ENCODE measurements at places on chromosomes 7 and 10.

GRCh38 chr10:98138031-98138430, 3.6 kb downstream of the R3HCC1L start:
- no peak for DNase-seq

- DNase-seq: no peak
These were observed 74.6 kb upstream of the STRIP2 start for GRCh38 chr7:129359638-129360037.

DNA sequence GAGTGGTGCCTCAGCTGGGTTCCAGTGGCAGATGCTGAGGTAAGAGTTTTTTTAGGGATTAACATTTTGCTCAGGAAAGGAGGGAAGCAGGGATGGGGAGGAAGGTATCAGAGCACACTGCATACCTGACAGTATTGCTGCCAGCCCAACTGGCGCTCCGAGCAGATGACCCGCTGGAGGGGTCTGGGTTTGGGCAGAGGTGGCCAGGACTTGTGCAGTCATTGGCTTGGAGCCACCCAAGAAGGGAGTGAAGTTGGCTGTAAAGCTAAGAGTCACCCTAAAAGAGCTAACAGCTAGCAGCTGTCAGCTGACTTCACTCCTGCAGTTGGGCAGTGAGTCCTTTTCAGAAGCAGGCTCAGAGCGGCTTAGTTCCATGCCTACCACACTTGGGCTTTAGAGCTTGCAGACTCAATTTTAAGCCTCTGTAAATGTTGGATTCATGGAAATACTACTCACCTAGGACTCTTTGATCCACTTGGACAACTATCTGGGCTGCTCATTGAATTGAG, 5.8 kb upstream of the ARHGAP22 start:
- DNase-seq: no peak

- DNase-seq: no peak
These were observed 497 bp upstream of the RAB11FIP2 start for GRCh38 chr10:118047157-118047719.

- DNase-seq: no peak
These were observed 384.2 kb upstream of the FOXK1 start for GRCh38 chr7:4297918-4298219.

GRCh38 chr7:135772639-135773222, 24.1 kb upstream of the FAM180A start:
- DNase-seq: no peak

- DNase-seq: no peak
These were observed 82.7 kb upstream of the KMT2E start for GRCh38 chr7:104931181-104931781.

GRCh38 chr7:135510592-135511183, 786 bp upstream of the CNOT4 start:
- DNase-seq: no peak

DNA sequence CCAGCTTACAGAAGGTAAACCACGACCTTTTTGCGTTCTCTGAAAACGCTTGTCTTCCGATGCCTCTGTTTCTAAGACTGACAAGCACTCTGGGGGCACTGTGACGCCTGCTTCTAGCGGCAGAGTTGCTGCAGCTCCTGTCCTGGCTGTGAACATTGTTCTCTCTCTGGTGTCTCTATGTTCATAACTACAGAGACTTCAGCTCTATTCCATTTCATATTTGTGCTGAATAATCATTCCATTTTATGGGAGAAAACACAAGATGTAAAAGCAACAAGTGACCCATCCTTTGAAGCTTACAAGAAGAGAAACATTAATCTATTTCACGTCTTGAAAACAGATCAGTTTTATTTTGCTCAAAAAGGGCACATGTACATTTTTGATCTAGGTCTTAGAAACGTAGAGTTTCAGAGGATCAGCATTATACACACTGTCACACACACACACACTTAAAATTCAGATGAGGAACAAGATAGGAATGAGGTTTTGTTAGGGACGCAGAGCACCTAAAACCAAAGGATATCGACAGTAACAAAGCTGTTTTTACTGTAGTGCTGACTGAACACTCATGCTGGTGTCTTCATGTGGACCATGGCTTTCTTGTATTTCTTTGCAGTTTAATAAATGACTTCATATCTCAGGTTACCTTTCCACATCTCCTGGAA, 3.0 kb downstream of the IKZF1 start:
- DNase-seq: peak; percentile 48

GRCh38 chr7:91427051-91427450, 162.8 kb downstream of the FZD1 start:
- DNase-seq: no peak

DNA sequence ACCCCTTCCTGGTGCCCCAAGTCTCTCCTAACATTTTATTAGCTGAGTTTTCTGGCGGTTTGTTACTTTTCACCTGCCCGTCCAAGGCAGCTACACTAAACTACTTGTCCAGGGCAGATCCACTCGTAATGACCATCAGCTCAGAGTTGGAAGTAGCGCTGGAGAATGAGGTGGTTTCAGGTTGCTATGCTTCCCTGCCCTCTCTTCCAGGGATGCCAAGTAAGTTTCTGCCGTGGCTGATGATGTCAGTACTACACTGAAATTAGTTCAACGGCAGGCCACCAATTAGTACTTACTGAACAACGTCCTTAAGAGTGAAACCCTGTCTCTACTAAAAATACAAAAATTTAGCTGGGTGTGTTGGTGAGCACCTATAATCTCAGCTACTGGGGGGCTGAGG, 55.2 kb downstream of the DIP2C start:
- no peak for DNase-seq

DNA sequence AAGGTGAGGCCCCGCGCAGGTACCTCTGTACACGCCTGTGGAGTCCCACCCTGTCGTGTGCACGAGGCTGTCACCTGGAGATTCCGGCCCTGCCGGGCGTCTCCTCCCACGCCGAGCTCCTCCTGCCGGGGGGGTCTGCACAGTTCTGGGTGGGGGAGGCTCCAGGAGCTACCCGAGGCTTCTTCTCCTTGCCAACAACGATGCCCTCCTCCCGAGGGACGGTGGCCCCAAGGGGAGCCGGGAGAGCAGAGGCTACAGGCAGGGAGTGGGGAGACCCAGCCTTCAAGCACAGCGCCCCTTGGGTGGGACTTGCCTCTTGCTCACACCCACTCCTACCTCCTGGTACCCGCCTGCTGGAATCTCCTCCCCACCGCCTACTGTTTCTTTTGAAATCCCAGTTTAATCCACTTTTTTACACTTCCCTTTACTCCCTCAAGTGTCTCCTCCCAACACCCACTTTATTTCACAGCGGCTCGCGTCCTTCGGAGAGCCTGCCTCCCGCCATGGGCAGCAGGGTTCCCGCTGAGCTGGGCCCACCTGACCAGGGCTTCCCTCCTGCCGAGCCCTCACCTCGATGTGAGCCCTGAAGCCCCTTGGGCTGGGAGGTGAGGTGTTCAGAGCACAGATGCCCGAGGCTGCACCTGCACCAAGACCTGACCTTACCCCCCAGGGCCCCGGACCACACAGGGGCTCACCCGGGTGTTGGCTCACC, 338.1 kb downstream of the DNAJB6 start:
- DNase-seq: no peak

- no peak for DNase-seq
These were observed 139.5 kb downstream of the SEMA3E start for GRCh38 chr7:83509255-83510021.

- DNase-seq: no peak
These were observed 361.0 kb upstream of the CDC14C start for GRCh38 chr7:48563334-48563733.

GRCh38 chr7:40899151-40899550, 764.3 kb downstream of the SUGCT start:
- DNase-seq: no peak

DNA sequence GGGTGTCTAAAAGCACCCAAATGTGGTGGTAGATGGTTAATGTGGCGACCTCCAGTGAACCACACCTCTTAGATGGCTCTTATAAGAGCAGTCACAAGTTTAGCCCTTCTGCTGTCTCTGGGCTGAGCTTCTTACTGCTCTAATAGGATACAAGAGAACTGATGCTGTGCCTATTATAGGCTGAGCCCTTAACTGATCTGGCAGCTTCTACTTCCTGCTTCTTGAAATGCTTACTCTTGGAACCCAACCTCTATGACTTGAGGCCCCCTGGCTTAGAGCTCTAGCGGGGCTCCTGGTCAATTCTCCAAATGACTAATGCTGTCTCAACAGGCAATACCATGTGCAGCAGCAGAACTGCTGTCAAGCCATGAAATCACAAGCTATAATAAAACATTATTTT, 35.0 kb upstream of the LSM8 start:
- DNase-seq: no peak

GRCh38 chr7:5177060-5177459, 13.0 kb upstream of the WIPI2 start:
- DNase-seq: no peak

DNA sequence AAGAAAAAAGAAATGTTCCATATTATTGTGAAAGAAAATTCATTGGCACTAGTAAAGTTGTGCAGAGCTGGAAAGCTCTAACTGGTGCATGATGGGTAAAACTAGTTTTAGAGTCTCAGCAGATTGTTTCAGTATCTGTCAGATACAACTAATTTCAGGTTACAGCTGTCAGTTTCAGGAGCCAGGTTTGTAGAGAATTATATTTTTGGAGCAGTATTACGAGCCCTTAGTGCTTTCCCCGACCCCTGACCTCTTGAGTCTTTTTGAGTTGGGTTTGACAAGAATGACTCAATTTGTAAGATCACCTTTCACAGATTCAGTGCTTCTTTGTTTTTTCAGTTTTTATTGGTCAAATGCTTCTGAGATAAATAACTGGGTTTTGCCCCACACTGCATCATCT, 366.4 kb upstream of the PLXDC2 start:
- no peak for DNase-seq

- DNase-seq: no peak
These were observed 2.5 kb downstream of the DYNC2I1 start for GRCh38 chr7:158858592-158859503.

GRCh38 chr10:95447685-95448084, 113.5 kb downstream of the SORBS1 start:
- peak; percentile 78 for DNase-seq

DNA sequence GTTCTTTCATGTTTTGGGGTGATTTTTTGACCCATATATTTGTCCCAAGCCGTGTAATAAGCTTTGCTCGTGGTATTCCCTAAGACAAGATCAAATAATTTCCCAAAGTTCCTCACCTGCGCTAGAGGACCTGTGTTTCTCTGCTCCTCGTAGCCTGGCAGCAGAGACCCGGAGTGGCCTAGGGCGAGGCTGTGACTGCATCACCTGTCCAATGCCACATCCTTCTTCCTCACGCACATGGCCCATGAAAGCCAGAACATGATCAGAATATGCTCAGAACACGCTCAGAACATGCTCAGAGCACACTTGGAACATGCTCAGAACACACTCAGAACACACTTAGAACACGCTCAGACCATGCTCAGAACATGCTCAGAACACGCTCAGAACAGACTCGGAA, 23.8 kb downstream of the EN2 start:
- no peak for DNase-seq

DNA sequence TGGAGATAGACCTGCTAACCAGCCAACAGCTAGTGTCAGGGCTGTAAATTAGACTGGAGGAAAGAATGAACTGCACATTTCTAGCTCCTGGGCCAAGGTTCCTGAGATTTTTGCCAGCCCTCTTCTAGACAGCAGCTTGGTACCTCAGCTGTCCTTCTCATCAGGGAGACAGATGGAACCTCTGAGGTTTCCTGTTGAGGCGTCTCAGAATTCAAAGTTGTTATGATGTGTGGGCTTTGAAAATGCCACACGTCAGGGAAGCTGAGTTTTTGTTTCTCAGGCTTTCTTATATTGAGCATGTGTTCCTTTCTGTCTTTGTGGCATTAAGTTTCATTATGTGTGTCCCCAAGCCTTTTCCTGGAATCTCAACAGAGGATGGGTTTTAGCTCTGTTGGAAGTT, 736.6 kb downstream of the AUTS2 start:
- no peak for DNase-seq

DNA sequence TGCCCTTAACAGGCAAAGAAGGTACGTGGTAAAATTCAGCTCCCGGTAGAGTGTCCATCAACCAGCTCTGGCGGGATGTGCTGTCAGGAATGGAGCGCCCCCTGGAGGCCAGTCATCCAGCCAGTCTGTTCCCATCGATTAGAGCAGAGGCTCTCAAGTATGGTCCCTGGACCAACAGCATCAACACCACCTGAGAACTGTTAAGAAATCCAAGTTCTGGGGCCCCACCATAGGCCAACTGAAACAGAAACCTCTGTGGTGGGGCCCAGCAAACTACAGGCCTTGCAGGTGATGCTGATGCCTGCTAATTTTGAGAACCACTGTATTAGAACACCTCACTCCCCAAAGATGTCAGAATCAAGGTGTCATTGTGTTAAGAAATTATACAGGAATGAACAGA, 109.2 kb downstream of the DPY19L1 start:
- DNase-seq: peak; percentile 8

DNA sequence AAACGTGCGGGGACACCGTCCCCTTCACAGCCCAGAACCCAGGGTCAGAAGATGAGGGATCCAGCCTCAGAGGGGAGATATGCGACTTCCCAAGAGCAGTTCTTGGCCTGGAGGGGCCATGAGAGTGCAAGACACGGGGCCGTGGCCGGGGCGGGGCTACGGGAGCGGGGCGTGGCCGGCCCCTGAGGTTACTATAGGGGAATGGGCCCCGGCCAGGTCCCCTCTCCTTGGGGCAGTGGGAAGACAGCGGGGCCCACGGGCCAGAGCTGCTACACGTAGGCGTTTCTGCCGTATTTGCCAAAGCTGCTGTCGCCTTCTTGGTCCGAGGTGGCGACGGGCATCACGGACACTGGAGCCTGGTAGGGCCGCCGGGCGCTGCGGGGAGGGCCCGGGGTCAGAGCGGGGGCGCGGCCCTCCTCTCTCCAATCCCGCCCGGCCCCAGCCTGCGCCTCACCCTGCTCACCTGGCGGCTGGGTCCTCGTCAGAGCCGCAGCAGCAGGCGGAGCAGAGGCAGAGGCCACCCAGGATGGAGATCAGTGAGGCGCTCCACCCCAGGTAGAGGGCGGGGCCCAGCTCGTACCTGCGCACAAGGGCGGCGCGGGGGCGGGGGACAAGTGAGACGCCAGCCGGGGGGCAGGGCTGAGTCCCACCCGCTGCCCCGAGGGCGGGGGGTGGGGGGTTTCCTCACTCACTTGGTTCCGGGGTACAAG, 5.3 kb downstream of the CLDN15 start:
- DNase-seq: no peak

- DNase-seq: no peak
These were observed 83.9 kb downstream of the HECW1 start for GRCh38 chr7:43196379-43196778.

DNA sequence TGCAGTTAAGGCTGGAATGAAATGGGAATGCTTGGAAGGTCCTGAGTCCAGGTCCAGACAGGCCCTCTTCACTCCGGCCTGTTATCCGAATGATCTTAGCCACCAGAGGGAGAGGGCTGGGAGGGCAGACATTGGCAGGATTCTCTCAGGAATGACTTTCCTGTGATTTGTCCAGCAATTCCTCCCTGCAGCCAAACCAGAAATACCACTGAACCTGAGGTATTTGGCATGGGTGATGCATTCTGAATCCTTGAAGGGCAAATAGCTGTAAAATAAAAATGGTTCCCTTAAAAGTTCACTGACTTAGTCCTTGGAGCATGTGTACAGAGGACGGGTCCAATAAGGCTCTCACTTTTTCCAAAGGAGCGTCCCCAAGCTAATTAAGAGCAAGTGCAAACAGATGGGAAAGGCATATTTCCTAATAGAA, 77.5 kb upstream of the HABP2 start:
- DNase-seq: no peak

Measured in KBM-7 (cell line).